ENCODE measurements at places on chromosomes 3 and 15.

DNA sequence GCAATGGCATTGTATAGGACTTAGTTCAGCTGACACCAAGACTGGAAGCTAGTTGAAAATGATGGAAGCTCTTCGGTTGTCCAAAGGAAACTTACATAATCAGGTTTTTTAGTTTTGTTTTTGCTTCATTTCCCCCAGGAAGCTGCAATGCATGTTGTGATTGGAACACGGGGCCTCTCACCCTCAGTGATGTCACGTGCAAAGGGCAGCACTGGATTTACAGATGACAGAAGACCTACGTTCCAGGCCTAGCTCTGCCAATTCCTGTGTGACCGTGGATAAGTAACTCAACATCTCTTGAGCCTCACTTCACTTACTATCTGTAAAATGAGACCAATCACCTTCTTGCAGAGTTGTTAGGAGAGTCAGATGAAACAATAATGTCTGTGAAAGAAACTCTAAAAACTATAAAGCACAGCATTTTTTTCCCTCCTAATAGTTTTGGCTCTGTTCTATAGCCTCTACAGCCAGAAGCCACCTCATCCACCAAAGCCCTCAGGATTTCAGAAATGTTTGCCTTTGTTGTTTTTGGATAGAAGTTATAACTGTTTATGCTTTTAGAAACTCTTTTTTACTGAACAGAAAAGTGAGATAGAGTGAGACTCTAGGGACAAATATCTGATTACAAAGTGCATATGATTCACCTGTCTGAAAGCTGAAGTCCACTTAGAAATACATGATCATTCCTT, 4.6 kb downstream of the RBSN start:
- DNase-seq: no peak

DNA sequence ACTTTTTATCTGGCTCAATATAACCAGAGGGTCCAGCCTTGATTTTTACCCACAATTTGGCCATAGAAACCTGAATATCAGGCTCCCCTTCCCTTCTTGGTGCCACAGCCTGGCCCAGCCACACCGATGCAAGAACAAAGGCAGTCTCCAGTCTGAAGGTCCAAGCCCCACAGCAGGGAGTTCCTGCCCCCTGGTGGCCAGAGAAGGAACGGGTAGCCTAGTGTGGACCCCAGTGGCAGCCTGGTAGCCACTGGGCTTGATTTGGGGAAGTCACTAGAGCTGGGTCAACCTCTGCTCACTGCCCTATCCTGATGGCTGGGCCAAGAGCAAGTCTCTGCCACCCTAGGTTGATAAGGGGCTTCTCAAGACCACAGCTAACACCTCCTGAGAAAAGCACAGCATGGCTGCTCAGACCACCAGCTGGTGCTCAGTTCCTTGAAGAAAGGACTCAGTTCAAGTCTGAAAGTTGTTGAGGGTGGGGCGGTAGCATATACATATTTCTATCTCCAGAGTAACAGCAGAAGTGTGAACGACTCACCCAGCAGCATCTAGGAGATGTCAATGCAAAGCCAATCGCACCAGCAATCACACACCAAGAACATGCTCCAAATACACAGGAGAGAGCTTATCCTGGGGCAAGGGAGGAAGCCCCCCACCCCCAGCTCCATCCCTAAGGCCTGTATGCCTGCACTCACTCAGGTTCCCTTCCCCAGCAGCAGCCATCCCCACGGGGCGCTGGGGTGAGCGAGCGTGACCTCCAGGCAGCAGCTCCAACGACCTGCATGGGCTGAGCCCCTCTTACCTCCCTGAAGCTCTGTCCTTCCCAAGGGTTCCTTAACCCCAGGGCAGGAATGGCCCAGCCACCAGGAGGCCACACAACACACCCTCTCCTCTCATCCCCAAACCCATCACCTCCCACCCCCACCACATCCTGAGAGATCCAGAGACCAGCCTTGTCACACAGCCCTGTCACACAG, 7.6 kb downstream of the PFKFB4 start:
- peak; percentile 95 for DNase-seq

GRCh38 chr15:52103217-52104207, 9.1 kb downstream of the BCL2L10 start:
- no peak for DNase-seq

- DNase-seq: no peak
Observed at GRCh38 chr15:78739996-78740903, 71.0 kb downstream of the ADAMTS7 start.

DNA sequence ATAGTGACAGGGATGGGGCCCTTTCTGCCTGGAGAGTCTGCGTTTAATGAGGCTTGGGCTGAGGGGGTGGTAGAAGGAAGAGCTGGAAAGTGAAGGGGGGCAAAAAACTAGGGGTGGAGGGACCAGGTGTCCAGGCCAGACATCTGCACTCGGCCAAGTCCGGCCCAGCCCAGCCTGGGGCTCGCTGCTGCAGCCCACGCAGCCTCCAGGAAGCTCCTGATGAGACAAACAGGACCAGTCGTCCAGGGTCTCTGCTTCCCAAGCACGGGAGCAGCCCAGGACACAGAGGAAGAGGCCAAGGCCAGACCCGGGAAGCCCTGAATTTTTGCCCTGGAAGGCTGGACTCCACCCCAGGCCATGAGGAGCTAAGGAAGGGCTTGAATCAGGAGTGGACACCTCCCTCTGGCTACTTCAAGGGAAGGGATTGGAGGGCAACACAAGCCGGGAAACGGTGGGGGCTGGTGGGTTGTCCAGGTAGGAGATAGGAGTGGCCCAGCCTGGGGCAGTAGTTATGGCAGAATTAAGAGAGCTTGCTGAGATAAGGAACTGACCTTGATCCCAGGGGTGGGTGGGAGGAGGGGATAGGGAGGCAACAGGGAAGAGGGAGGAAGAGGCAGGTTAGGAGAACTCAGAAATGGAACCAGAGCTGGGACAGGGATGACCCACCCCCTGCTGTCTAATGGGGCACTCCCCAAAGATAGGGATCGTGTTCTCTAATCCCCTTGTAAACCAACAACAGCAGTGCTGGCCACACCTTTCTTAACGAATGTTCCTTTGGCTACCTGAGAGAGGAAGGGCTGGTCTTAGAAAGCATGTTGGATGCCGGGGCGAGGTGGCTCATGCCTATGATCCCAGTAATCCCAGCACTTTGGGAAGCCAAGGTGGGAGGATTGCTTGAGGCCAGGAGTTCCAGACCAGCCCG, 89.5 kb downstream of the ANP32A start:
- DNase-seq: no peak

- no peak for DNase-seq
Observed at GRCh38 chr3:45489730-45490309, 101.4 kb downstream of the LARS2 start.

GRCh38 chr3:13009132-13009945, 63.9 kb downstream of the IQSEC1 start:
- DNase-seq: no peak

- DNase-seq: peak; percentile 93
Observed at GRCh38 chr3:128794770-128795649, 69.0 kb downstream of the RAB7A start.

DNA sequence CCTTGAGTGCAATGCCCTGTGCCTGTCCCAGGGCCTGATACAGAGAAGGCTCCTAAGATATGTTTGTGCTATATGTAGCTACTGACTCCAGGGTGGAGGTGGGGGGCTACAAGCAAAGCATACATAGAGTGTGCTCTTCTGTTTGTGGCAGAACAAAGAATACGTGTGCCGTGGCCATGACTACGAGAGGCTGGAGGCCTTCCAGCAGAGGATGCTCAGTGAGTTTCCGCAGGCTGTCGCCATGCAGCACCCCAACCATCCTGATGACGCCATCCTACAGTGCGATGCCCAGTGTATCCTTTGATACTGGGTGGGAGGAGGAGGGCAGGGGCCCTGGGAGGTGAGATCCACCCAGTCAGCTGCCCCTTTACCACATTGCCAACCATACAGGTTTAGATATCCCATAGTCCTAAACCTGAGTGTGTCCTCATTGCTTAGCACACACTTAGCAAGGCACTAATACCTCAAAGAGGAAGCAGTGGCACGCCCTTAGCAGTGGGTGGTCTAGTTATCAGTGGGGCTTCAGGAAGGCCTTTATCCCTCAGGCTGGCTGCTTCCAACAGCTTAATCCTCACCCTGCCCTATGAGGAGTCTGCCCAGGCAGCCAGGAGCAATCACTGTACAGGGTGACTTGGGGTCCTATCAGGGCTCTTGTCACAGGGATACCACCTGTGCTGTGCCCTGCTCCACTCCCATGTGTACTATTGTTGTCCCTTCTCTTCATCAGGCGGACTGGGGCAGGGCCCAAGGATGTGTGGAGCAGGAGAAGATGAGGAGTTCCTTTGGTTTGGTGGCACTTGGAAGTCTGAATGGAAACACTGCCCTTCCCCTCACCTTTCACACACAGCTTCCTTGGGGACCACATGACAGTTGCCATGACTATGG, 30.1 kb upstream of the MANF start:
- no peak for DNase-seq

DNA sequence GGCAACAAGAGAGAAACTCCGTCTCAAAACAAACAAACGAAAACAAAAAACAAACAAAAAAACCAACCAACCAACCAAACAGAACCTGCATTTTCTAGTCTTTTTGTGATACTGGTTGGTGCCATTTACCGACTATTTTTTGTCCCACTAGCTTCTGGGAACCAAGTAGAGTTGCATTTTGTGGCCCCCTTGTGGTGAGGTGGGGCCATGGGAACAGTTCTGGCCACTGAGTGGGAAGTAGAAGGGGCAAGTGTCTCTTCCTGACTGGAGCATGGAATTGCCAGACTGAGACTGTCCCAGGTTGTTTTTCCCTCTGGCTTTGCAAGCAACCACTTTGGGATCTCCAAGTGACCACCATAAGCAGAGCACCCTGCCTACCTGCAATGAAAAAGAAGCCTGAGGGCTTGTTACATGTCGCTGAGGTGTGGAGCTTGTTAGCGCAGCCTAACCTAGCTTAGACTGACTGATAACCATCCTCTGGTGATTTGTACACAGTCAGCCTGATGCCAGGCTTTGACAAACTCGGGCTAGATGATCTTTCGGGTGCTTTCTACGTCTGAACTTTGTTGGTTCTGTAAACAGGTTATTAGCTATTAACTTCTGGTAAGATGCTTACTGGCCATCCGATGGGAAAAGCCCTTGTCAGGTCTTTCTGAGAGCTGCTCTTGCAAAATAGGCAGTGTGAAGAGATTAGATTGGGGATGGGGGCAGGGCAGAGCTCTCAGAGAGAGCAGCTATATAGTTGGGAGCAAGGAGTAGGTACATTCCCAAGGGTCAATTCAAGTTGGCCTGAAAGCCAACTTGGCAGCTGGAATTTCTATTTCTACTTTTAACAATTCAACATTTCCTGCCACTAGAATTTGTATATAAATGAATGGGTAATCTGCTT, 172.2 kb downstream of the SSR3 start:
- no peak for DNase-seq

GRCh38 chr3:100125161-100125938, 11.0 kb upstream of the FILIP1L start:
- DNase-seq: no peak

GRCh38 chr15:60795889-60796288, 316.9 kb upstream of the ICE2 start:
- DNase-seq: no peak

DNA sequence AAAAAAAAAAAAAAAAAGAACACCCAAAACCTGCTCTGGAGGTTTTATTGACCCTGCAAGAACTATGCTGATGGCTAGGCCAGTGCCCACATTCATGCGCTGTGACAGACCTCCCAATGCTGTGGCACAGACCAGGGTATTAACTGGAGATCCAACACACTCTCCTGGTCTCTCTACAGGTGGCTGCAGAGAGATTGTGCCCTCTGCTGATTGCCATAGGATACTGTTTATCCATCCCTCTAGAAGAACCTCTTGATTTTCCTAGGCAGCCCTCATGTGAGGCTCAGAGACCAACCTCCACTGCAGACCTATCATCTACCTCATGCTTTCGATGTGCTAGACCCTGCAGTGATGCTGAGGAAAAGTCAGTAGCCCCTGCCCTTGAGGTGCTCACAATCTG, 125.5 kb upstream of the TRIM42 start:
- no peak for DNase-seq

GRCh38 chr15:29379647-29380046, 110.0 kb upstream of the NSMCE3 start:
- DNase-seq: no peak

DNA sequence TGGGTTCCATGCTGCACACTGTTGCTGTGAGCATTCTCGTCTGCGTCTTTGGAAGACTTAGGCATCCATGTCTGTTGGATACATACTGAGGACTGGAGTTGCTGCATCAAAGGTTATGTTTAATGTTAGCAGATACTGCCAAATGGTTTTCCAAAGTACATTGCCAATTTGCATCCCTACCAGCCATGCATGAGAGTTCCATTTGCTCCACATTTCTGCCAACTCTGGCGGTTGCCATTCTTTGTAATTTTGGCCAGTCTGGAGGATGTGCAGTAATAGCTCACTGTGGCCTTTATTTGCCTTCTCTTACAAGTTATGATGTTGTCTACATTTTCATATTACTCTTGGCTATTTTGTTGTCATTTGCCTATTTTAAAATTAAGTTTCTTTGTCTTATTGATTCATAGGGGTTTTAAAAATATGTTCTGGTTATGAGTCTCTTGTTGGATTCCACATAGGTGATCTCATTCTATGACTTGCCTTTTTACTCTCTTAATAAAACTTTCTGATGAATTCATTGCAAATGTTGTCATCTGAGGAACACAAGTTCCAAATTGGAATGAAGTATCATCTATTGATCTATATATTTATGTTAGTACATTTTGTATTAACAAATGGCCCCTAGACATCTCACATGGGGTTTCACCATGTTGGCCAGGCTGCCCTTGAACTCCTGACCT, 42.1 kb downstream of the FBLN2 start:
- no peak for DNase-seq

DNA sequence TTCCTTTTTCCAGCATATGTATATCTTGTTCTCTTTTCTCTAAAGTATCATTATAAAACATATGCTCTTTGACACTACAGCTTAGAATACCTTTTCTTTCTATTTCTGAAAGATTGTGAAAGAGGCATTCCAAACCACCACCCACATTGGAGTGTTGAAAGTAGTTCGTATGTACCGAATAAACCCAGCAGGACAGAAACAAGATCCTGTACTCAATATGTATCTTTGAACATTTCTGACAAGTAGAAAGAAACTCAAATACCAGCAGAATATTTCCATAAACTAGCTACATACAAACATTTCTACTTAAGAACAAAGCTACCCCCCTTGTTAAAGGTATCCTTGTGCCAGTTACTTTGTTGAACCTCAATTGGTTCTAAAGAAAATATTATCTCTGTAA, 415.3 kb upstream of the ALCAM start:
- no peak for DNase-seq

DNA sequence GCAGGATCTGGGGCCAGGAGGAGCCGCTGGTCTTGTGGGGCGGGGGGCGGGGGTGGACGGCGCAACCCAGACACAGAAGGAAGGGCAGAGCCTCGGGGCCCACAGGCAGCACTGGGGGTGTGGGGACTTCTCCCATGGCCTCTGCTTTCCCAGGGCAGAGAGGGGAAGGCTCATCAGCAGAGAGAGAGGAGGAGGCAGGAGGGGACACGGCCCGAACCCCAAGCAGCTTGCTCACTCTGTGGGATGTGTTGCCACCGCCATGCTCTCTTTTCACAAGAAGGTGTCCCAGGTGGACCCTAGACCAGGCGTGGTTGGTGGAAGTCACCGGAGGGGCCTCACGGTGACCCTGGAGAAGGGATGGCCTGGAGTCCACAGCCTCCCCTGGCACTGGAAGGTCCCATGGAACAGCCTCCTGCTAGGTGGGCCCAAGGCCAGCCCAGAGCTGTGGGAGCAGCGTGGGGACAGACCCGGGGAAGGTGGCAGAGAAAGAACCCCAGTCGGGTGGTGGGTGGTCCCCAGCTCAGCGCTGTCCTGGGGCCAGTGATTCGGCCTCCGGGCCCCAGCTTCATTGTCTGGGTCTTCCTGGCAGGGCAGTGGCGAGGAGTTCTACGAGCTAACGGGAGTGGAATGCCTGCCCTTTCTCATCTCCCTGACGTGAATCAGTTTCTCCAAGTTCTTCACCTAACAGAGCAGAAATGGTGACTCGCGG, 46.8 kb upstream of the PCSK6 start:
- peak; percentile 88 for DNase-seq
